Stimulated activated CD4-positive, alpha-beta T cell treated with anti-CD3 and anti-CD28 coated beads, Interleukin-4, amount 100 ng/mL, for 24 hours (primary cell): ENCODE measurements at places on chromosomes 16 and 17.

GRCh38 chr17:54920819-54921218, 20.2 kb downstream of the TOM1L1 start:
- no peak for DNase-seq

GRCh38 chr16:89025636-89026035, 48.6 kb upstream of the CBFA2T3 start:
- no peak for DNase-seq

GRCh38 chr16:61432421-61432820, 603.8 kb downstream of the CDH8 start:
- no peak for DNase-seq

- peak; percentile 59 for DNase-seq
Measured at GRCh38 chr17:49260011-49260816, 29.6 kb upstream of the PHOSPHO1 start.

DNA sequence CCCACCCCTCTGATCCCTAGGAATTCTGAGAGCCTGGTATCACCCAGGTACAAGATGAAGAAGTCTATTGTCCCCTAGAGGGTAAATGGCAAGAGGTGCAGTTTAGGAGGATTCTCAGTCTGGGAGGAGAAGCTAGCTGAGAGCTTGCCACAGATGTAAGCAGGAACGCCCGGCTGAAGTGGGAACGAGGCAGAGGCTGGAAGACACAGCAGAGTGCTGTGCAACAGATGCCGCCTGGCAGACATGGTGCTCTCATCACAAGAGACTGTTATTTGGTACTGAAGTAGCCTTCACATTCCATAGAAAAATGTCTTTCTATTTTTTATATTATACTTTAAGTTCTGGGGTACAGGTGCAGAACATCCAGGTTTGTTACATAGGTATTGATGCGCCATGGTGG, 20.3 kb upstream of the KRT20 start:
- DNase-seq, result no peak

DNA sequence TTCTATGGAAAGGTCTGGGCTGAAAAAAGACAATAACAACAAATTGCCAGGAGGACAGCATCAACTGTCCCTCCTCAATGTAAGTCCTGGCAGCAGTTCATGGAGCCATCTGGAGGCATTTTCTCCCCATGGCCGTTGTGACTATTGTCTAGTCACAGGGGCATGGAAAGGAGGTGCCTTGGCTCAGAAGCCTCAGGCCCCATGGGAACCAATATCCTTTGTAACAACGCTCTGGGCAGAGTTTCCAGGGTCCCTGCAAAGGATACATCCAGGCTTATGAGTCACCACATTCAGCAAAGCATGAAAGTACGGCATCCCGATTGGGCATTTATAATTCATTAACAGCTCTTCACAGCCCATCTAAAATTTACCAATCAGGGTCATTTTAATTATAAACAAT, 85.2 kb downstream of the GLG1 start:
- DNase-seq, result no peak

GRCh38 chr17:64262198-64262999, 661 bp downstream of the TEX2 start:
- DNase-seq, result peak; percentile 64

GRCh38 chr16:68331879-68332410, 21.1 kb downstream of the PRMT7 start:
- DNase-seq, result no peak

- no peak for DNase-seq
Measured at GRCh38 chr17:82936768-82937171, 96.9 kb upstream of the ZNF750 start.

DNA sequence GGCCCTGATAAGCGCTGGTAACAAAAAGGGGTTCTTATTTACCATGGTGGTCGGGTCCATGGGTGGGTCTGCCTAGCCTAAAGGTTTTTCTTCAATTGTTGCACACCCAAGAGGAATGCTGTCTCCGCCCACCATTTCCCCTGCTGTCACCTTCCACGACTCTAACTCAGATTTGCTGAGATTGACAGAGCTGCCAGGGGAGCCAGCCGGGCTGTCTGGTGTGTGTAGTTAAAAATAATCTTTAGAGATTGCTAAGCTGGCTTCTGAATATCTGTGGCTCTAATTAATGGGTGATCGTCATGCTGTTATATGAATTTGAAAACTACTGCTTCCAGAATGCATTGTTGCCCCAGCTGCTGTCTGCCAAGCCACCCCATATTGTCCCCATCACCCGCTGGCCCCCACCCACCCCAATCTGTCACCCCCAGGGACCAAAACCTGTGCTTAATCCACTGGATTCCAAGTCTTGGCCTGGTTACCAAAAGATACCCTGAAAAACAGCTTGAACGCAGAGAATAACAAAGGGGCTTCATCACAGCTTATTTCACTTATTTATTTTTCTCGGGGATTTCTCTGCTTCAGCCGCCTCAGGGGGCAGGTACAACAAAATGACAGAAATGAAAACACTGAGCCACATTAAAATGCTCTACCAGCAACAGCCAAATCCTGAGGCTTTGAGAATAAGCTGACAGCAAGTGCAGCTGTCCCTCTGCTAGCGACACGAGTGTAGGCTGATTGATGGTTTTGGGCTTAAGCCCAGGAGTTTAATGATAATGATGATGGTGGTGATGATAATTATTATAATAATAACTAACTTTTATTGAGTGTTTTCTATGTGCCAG, 46.1 kb upstream of the NLK start:
- DNase-seq, result no peak

- no peak for DNase-seq
Measured at GRCh38 chr16:27550582-27550920, 607 bp downstream of the KATNIP start.

- no peak for DNase-seq
Measured at GRCh38 chr17:1960545-1960912, 64.6 kb downstream of the RTN4RL1 start.

GRCh38 chr16:84611041-84611440, 6.8 kb downstream of the COTL1 start:
- DNase-seq, result no peak

GRCh38 chr17:16155536-16155935, 59.8 kb downstream of the NCOR1 start:
- no peak for DNase-seq

DNA sequence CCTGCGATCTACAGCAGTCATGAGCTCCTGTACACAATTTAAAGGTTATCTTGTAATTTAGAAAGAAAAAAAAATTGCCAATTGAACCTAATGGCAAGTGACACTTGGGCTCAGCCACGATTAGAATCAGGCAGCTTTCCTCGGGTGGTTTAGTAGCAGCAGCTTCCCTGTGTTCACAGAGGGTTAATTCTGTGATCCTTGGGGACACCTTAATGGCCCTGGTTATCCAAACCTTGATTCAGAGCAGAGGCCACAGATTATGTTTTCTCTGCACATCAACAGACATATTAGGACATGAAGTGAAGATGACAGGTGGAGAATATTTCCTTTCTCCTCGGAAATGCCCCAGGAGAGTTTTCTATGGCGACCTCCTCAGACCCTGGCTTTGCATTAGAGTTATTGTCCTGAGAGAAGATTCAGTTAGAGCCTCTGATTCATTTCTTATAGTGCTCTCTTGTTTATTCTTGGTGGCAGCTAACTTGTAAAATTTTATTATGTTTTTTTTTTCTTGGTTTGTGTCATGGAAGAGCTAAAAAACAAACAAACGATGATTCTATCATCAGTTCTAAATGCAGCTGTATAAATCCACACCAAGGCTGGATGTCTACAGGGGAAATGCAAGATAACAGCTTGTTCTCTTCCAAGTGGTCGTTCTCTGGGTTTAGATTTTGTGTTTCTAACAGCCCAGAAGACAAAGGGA, 351.2 kb upstream of the DYNLRB2 start:
- no peak for DNase-seq

GRCh38 chr17:17794382-17794781, 42.4 kb downstream of the SREBF1 start:
- DNase-seq, result no peak

DNA sequence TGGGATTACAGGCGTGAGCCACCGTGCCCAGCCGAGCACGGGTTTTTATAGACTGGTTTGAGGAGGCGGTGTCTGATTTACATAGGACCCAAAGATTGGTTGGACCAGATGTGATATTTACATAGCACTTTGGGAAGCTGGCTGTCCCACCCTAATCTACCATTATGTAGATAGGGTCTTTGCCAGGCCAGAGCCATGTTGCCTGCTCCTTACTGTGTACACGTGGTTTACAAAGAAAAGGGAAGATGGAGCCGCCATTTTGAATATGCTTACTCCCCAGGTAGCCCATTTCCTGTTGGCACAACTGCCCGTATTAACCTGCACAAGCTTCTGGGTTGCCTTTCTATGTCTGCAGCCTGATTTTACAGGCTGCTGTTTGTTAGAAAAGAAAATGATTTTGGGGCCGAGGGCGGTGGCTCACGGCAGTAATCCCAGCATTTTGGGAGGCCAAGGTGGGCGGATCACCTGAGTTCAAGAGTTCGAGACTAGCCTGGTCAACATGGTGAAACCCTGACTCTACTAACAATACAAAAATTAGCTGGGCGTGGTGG, 89.9 kb upstream of the EEF2KMT start:
- DNase-seq, result no peak

- DNase-seq, result no peak
Measured at GRCh38 chr17:16304830-16305229, 48.4 kb downstream of the CENPV start.

DNA sequence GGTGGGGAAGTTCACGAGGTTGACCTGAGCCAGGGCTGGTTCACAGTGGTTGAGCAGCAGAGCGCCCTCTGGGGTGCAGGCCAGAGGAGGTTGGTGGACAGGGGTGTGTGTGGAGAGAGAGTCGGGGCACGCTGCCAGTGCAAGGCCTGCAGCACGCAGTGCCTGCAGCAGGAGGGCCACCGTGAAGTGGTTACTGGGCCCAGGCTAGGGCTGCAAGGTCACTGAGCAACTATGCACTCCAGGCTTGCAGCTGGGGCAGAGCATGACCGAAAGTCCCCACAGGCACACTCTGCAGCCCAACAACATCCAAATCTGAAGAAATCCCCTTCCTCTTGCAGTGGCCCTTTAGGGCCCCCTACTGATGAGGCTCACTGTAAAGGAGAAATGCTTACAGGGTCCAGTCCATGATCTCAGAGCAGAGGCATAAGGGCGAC, 89.1 kb upstream of the NOL11 start:
- DNase-seq, result no peak

DNA sequence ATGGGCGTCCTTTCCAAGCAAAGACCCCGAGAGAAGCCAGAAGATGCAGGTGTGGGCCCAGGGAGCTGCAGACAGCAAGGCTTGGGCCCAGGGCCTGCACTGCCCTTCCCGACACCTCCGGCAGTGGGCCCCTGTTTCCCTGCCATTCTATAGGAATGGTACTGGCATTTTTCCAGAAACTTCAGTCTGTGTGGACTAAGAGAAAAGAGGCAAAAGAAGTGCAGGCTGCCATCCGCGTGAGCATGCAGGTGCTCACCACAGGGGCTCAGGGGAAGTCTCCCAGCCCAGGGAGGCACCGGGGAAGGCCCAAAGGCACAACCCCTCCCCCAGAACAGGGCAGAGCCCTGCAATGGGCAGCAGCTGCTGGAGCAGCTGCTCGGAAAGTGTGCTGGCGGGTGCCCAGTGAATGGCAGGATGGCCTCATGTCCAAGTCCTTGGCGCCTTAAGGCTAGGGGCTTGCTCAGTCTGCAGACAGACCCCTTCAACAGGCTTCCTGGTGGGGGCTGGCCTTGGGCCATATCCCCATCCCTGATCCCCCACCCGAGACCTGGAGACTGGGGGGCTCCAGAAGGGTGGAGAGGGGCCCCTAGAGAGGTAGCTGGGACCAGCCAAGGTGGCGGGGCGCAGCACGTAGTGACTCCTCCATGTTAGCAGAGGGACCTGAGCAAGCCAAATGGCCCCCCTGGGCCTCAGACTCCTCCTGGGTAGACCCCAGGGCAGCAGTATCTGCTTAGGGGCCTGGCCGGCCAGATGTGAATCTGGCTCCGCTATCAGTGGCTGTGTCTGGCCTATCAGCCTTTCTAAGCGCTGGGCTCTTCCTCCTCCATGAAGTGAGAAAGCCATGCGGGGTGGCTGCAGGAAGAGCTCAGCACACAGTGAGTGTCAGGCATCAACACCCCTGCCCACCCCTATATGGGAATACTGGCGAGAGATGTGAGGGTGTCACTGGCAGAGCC, 6.7 kb upstream of the TPPP3 start:
- no peak for DNase-seq

- DNase-seq, result peak; percentile 77
Measured at GRCh38 chr17:58006560-58006923, 504 bp downstream of the SRSF1 start.

GRCh38 chr17:4789701-4789950, 862 bp downstream of the GLTPD2 start:
- no peak for DNase-seq

DNA sequence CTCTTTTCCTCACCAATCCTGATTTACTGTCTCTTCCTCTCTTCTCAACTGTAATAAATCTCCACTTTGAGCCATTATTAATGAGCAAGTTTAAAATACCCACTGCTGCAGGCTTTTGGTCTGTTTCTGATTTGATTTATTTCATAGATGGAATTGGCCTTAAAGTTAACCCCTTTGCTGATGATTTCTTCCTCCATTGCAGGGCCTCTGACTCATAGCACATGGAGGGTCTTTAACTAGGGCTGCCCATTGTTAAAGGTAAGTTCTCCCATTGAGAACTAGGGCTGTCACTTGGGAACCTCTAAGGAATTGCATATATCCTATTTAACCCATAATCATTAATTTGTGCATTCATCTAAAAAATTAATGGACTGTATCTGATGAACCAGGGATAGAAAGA, 221.2 kb downstream of the CA10 start:
- no peak for DNase-seq

DNA sequence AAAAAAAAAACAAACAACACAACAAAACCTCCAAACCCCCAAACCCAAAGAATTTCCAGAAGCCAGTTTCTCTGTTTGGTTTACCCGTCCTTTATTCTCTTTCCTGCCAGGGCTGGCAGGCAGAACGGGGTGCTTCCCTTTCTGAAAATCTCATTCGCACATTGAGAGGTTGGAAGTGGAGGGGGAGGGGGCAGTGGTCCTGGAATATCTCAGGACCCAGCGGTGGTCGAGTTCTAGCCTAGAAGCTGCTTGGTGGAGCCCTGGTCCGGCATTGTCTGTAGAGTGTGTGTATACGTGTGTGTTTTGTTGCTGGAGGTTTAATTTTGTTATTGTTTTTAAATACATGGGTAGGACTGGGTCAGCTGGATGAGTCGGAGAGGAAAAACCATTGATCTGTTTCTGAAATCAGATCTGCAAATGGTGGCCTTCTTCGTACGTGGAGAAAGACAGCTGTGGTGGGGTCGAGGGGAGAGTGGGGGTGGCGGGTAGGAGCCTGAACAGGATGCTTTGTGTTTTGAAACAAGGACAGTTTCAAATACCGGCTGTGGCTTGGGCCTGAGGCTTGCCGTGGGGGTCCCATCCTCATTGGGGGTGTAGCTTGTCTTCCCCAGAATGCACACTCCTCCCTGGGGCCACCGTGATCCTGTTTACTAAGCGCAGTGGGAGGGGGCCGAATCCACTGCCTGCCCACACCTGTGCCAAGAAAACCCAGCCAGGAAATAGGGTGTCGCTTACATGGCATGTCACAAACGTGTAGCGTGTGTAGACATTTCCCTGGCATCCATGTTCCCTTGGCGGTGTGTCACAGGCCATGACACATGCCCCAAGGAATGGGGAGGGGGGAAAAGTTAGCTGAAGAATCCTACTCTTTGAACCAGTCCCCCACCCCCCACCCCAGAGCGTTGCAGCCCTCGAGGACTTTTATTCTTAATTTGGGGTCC, 1.6 kb downstream of the CMIP start:
- DNase-seq, result no peak

GRCh38 chr17:66447159-66447558, 144.7 kb downstream of the PRKCA start:
- DNase-seq, result no peak
